ENCODE measurements at places on chromosomes 1 and 21. TPM values are rescaled to one million over a fixed set of nuclear protein-coding genes. Genes with fewer than 3 reads are reported as not detected.
A peak's percentile ranks its signal among the peaks of the same experiment; 100 is the strongest.

DNA sequence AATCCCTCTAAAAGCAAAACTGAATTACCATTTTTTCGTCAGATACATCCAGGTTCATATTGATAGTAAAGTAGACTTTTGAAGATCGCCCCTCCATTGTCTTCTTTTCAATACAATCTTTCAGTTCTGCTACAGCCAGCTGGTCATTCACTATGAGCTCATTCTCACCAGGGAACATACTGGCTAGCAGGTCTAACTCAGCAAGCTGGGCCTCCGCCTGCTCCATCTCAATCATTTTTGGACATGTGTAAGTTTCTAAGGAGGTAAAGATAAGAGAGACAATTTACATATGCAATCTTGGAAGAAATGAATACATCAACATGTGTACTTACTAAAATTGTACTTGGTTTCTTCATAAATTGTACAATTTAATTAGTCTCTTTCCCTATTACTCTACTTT is 10.8 kb downstream of the RWDD2B start:
- no peak for DNase-seq

DNA sequence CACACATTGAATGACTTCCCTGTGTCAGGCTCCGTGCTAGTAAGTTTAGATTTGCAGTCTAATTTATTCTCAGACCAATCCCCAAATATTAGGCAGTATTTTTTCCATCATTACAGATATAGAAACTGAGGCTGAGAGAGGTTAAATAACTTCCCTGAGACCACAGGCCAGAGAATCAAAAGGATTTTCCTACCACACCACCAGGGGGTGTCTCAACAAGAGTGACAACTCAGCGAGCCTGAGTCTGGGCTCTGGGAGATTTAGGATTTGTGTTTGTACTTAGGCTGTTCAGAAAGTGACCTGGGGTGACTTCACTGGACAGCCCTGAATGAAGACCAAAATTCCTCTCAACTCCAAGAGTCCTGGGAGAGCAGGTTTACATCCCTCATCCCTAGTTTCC is 13.3 kb upstream of the LCE5A start:
- DNase-seq: no peak

The LHX8 gene
- total RNA-seq: not detected

The SELL gene
- total RNA-seq: 11.9 TPM

DNA sequence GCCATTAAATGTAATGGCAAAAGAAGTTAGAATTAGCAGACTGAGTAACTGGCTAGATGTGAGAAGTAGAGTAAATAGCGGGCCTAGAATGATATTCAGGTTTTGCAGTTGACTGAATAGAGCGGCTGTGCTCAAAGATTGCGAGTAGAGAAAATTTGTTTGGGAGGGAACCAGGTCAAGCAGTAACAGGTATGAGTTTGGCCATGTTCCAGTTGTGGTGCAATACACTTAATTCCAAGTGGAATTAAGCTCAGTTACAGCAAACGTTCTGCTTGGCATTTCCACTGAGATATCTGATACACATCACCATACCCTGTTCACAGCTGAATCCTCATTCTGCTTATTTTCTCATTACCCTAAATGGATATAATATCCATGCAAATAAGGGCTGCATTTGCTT is 1382.9 kb downstream of the MRPL39 start:
- no peak for DNase-seq

The CHIA gene
- 8.1 TPM for total RNA-seq

DNA sequence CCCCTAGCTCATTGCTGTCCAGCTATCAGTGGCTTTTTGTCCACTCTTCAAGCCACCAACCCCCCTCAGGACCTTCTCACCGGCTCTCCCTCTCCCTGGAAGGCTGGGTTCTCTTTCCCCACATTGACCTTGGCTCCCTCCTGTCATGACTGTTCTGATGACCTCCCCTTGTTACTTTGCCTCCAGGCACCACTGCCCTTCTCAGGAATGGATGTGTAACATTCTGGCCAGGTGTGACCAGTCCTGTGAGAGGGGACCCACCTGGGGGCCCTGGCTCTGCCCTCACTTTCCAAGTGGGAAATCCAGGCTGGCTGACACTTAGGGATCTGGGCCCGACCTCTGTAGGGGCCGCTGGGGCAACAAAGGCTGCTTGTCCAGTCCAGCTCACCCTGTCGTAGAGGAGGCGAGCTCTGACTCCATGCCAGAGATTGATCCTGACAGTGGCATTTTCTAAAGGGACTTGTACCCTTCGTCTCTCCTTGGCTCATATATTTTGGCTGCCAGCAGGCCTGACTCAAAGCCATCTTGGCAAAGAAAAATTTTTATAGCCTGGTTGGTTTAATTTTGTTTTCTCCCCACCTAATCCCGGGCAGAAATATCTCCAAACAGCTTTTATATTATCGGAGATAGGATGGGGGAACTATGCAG is 37.9 kb upstream of the USP24 start:
- DNase-seq: peak; percentile 53

GRCh38 chr21:30193201-30193600 is 22.7 kb downstream of the CLDN8 start:
- no peak for DNase-seq

DNA sequence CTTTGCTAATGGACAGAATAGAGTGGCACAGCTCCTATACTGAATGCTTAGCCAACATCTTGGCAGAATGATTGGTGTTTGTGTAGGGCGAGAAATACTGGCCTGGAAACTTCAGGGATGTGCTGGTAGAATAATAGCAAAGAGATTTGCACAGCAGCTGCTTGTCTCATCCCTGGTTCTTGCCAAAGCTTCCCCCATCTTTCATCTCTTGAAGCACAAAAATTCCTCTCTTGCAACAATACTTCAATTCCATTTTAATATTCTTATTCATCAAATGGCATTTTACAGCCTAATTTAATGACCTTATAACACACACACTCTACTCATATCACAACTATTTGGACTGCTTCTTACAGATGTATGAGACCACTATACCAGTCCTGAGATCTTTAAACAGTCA is 37.7 kb downstream of the LHX8 start:
- DNase-seq: no peak

- DNase-seq: no peak
Observed at GRCh38 chr21:39805983-39806382, 61.0 kb downstream of the IGSF5 start.

DNA sequence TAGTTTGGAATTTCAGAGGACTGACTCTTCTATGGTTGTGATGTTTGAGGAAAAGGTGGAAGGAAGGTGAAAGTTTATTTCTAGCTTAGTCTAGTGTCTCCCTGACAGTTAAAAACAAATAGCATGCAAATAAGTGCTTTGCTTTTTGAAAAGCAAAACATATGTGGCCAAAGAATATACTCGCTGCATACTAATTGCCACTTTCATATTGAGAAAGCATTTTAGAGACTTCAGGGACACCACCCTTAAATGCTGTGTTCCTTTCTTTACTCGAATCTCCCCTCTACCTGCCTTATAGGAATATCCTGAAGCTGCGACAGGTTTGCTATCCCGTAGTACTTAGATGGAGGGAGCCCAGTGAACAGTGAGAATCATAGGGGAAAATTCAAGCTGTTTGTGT is 23.2 kb downstream of the GLUL start:
- no peak for DNase-seq

The PDC gene
- not detected for total RNA-seq

The SLC26A9 gene
- 30.0 TPM for total RNA-seq

GRCh38 chr1:64981601-64982533 is 15.5 kb upstream of the JAK1 start:
- peak; percentile 27 for DNase-seq

DNA sequence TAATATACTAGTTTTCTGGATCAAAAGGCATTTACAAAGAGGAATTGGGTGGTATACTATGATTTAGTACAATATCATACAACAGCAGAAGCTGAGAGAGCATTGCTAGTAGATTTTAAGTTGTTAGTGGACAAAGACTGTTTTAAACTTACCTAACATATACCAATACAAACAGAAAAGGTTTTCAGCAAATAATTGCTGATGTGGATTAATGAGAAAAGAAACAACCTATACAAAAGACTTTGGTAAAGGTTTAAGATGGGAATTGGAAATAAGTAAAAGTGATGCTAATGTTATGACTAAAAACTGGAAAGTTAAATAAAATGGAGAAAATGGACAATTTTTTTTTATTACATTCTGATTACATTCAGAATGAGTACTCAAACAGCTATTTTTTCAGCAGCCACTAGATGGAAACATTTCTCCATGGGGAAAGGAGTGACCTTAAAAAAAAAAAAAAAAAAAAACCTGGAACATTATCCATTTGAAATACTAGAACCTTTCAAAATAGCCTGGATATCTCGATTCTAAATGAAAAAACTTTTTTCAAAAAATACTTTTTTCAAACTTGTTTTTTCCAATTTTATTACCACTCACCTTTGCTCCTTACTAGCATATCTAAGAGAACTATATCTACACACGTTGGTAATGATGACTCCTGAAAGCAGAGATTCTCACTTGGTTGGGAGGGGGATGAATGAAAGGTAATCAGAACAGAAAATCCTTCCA is 55.4 kb downstream of the EPRS1 start:
- no peak for DNase-seq

GRCh38 chr1:39450956-39451606 is 40.4 kb upstream of the BMP8A start:
- no peak for DNase-seq

DNA sequence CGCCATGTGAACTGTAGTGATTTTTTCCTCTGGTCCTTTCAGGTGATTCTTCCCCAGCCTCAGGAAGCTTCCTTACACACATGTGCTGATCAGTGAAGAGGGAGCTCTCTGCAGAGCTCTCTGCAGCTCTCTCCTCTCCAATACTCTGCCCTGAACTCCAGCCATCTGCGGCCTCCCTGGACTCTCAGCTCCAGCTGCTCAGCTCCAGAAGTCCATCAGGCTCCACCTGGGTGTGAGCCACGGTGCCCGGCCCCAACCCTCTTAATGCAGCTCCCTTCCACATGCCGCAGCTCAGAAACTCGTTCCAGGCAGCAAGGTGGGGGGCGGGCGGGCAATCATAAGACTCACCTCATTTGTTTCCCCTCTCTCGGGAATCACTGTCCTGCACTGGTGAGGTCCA is 30.9 kb upstream of the RPL11 start:
- no peak for DNase-seq

The BARHL2 gene
- total RNA-seq: not detected

DNA sequence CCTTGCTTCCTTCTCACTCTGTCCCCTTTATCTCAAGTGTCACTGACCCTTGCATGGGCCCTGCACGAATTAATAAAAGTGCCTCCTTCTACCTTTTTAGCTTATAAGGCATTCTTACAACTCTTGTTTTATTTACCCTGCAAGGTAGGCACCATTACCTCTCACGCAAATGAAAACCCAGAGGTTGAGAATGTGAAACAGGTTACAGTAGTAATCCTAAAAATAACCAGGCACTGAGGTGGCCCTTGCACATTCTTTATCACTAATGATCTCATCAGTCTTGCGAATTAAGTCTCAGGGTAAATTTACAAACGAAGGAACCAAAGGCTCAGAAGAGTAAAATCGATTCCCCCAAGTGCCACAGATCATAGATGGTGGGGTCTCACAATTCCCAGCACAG is 3.7 kb downstream of the GLIS1 start:
- DNase-seq: no peak

The KCNE1 gene
- 6.4 TPM for total RNA-seq

GRCh38 chr21:26773058-26773457 is 72.2 kb downstream of the ADAMTS1 start:
- no peak for DNase-seq

The C1orf87 gene
- total RNA-seq: not detected

The CDC20 gene
- total RNA-seq: 22.3 TPM

- DNase-seq: no peak
Observed at GRCh38 chr1:168636642-168637111, 60.3 kb downstream of the XCL1 start.

DNA sequence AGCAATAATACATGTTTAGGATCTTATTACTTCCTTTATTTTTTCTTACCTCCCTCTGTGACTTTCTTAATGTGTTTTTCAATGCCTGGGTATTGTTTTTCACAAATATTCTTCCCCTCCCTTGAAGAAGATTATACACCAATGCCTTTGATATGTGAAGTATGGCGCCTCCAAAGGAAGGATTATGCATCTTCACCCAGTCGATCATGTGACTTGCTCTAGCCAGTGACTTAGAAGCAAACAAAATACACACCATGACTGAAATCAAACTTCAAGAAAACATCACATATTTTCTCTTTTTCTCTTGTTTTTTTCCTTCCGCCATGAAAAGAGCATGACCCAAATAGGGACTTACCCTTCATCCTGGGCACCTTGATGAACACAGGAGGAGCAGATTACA is 297.1 kb downstream of the NCAM2 start:
- no peak for DNase-seq

The MAEL gene
- total RNA-seq: 0.45 TPM

The DNAJC8 gene
- 79.7 TPM for total RNA-seq

- DNase-seq: no peak
Observed at GRCh38 chr1:74611887-74612286, 61.7 kb downstream of the ERICH3 start.
